ENCODE measurements at places on chromosomes 16 and 17. TPM values are rescaled to one million over a fixed set of nuclear protein-coding genes. Genes with fewer than 3 reads are reported as not detected.

Gene KRTAP4-9
- not detected for polyA plus RNA-seq

Gene IL4R
- polyA plus RNA-seq, result 41.6 TPM

Gene UTS2R
- polyA plus RNA-seq, result not detected

Gene CTRL
- 1.5 TPM for polyA plus RNA-seq

Gene KRTAP4-4
- polyA plus RNA-seq, result not detected

Gene ECI1
- polyA plus RNA-seq, result 45.9 TPM

Gene TPSD1
- polyA plus RNA-seq, result not detected

Gene NPIPB9
- not detected for polyA plus RNA-seq

Gene KRTAP9-4
- polyA plus RNA-seq, result not detected

Gene ZCCHC14
- polyA plus RNA-seq, result 0.77 TPM

Gene PLK1
- polyA plus RNA-seq, result 0.41 TPM

Gene KIF19
- 3.4 TPM for polyA plus RNA-seq

Gene GNAO1
- polyA plus RNA-seq, result 0.86 TPM

Data from CD8-positive, alpha-beta memory T cell (primary cell).